ENCODE measurements at places on chromosomes 3 and 15.
A peak's percentile ranks its signal among the peaks of the same experiment; 100 is the strongest.

- DNase-seq: no peak
Observed at GRCh38 chr3:99858469-99858868, 40.8 kb downstream of the CMSS1 start.

DNA sequence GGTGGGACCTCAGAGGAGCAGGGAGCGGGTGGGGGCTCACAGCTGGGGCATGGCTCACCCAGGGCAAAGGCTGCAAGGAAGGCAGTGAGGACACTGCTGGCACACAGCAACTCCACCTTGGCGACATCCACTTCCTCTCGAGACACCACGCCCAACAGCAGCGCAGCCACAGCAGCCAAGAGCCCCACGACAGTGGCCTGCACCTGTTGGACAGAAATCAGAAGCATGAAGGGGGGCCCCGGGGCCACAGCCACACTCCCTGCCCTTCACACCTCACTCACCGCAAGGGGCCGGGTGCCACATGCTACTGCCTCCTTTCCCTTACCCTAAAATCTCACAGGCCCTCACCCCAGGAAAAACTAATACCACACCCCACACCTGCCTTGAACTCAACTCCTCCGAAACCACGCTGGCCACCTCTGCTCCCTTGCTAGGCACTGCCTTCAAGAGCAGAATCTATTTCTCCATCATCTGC is 57.3 kb downstream of the ROPN1B start:
- DNase-seq: no peak

- DNase-seq: no peak
Observed at GRCh38 chr3:169264711-169265110, 398.8 kb downstream of the MECOM start.

DNA sequence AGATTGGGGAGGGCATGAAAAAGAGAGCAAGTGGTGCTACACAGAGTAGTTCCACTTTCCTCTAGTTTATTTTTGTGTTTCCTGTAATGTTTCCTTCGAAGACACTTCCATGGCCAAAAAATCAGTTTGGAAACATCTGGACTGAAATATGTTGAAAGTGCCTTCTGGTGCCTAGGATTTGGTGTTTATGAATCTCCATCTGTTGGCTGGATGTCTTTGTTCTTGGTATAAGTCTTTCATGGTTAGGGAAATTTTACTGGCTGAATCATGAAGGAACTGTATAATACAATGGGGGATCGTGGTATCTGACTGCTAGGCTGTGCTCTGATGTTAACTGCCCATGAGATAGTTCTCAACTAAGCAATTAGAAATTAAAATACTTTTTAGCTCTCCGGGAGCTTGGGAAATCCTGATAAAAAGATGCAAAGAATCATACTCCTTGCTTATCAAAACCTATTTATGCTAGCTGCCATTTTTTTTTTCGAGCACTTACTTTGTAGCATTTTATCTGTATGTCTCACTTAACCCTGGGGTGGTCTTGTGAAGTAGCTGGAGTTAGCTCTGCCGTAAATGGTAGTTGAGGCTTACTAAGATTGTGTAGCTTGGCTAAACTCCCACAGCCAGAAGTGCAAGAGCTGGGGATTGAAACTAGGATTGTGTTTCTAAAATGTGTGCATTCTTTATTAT is 21.9 kb downstream of the AKAP13 start:
- no peak for DNase-seq

GRCh38 chr15:79310612-79310984 is 314 bp upstream of the TMED3 start:
- DNase-seq: no peak

DNA sequence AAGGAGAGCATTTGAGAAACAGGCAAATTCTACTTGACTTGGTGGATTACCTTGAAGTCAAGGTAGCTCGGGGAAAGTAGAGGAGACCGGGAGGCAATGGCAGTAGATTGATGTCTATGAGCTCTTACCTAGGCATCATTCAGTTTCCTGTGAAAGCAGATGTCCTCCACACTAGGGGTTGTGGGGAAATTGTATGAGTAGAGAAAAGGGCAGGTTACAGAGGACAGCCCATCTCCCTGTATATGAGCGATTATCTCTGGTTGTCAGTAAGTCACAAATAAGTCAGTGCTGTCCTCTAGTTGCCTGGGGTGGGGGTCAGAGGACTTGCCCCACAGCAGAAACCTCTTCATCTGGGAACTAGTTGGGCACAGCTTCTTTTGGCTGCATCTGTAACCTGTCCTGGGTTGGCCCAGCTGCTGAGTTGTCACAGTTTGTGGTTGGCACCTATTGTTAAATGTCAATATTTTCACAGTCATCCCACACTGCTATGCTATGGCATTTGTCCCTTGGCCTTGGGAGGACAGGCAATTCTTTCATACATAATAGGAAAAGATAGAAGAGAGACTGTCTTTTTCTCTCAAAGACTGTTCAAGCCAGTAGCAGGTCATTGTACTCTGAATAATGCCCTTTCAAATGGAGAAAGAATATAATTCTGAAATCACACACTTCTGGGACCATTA is 53.6 kb upstream of the LRRFIP2 start:
- DNase-seq: no peak

DNA sequence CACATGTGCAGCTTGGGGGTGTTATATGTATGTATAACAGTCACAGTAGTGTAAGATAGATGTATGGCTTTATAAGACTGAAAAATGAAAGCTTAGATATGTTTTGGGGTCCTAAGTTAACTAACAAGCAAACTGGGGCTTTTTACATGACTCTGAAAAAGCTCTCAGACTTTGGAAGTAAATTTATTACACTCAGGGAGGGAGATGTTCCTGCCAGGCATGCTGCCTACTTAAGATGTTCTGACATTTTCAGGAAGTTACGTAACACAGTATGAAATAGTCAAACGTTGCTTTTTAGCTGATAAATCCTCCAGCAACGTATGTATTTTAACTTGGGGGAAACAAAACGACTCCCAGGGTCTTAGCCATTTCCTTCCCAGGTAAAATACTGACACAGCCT is 1.7 kb upstream of the IFT57 start:
- DNase-seq: no peak

- no peak for DNase-seq
Observed at GRCh38 chr3:177976866-177977265, 559.4 kb upstream of the KCNMB2 start.

GRCh38 chr3:12935023-12935860 is 93.9 kb upstream of the RPL32 start:
- no peak for DNase-seq

- no peak for DNase-seq
Observed at GRCh38 chr3:74271541-74271940, 342.9 kb downstream of the CNTN3 start.

DNA sequence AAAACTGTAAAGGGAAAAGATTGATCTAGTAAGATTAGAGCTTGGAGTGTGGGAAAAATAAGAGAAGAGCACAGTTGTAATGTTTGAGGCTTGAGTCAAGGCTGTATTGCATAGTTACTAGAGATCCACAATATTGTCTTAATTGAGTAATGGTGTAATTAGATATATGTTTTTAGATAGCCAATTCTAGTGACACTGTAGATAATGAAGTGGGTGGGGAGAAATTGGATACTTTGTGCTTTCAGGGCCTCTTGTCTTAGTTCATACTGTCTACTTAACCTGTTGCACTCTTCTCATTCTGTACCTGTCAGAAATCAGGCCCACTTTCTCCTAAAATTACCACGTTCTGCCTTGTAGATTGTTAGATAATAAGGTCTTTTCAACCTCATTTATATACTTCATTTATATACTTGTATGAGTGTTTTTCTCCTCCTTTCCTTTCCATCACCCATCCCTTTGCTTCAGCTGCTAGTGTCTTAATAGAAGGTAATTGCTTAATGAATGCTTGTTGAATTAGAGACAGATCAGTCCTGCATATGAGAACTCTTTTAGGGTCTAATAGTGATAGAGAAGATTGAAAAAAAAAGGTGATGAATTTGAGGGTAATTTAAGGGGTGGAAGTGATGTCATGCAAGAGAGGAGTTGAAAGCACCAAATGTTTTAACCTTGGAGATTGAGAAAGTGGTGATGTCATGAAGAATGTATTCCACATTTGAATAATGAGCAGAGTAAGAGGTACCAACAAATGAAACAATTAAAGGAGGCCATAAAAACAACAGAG is 32.0 kb downstream of the PIK3CA start:
- DNase-seq: no peak

DNA sequence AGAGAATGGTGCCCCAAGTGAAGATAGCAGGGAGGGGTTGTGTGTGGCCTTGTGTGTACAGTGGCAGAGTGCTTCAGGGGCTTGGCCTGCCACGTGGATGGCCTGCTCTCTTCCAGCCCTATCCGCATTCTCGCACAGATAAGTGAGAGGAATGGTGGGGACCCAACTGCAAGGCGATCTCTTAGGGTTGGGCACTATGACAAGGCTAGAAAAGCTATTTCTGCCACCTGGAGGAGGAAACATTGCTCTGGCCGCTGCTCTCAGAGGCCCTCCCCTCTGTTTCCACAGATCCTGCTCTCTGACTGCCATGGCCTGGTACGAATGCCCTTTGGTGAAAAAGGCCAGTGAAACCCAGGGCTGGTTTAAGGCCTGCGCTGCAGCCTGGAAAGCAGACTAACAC is 20.6 kb downstream of the EEFSEC start:
- no peak for DNase-seq

GRCh38 chr3:194785315-194785714 is 99.6 kb downstream of the FAM43A start:
- DNase-seq: no peak

GRCh38 chr3:51024765-51025632 is 350.3 kb downstream of the DOCK3 start:
- no peak for DNase-seq

DNA sequence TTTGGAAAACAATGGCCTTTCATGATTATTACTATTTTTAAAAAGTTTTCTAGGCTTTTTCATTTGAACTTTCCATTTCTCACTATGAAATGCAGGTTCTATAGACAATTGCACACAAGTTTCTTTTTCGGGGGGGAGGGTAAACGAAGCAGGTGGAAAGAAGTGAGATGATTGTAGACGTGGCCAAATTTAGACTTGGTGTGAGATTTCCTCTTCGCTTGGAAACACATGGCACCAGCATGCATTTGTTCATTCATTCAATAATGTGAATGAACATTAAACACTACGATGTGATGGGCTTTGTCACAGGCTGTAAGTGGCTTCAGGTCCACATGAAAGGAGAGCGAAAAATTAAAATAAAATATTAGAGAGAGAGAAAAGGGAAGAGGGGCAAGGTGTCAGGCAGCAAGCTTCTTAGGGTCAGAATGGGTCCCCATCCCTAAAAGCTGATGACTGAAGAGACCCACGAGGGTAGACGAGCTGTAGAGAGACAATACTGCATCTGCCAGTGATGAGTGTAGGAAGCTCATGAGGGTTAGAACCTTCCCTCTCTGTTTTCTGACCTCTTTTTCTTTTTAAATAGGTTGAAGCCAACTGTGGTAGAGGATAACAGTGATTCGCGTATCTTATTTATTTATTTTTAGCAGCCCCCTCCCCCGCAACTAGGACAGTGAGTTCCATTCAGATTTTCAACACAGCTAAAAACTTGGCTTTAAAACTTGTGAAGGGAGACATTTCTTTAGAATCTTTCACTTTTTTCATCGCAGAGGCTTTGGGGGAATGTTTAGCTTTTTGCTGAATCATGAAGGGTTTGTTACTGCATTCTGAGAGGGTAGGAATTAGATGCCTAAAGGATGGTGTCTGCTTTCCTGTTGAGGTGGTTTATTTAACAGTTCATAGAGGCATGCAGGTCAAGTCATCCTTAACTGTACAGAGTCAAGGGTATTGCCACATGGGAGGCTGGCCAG is 36.2 kb downstream of the GAP43 start:
- no peak for DNase-seq

- DNase-seq: no peak
Observed at GRCh38 chr3:189186101-189186500, 14.3 kb downstream of the TPRG1 start.

GRCh38 chr3:127744253-127744815 is 71.6 kb downstream of the ABTB1 start:
- no peak for DNase-seq

- DNase-seq: no peak
Observed at GRCh38 chr15:89198196-89198595, 23.2 kb downstream of the RLBP1 start.

DNA sequence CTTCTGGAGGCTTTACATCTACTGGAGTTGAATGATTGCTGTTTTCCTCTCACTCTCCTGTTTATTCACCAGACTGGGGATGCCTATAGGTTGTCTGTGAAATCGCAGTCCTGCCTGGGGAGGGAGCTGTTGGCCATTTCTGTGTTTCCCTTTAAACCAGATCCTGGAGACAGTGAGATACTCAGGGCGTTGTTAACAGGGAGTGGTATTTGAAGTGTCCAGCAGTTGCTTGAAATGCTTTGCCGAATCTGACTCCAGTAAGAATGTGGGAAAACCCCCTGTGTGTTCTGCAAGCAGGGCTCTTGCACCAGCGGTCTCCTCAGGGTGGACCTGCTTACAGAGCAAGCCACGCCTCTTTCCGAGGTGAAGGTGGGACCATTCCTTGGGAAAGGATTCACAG is 4.3 kb upstream of the LRRK1 start:
- no peak for DNase-seq

GRCh38 chr15:74988007-74988800 is 7.2 kb upstream of the SCAMP5 start:
- DNase-seq: no peak

GRCh38 chr3:126752303-126753190 is 48.5 kb downstream of the CHCHD6 start:
- DNase-seq: peak; percentile 61

- DNase-seq: no peak
Observed at GRCh38 chr15:52106641-52107040, 5.9 kb downstream of the BCL2L10 start.

- no peak for DNase-seq
Observed at GRCh38 chr3:140572334-140572733, 105.5 kb upstream of the TRIM42 start.

GRCh38 chr3:141530415-141530768 is 43.6 kb downstream of the RASA2 start:
- no peak for DNase-seq

DNA sequence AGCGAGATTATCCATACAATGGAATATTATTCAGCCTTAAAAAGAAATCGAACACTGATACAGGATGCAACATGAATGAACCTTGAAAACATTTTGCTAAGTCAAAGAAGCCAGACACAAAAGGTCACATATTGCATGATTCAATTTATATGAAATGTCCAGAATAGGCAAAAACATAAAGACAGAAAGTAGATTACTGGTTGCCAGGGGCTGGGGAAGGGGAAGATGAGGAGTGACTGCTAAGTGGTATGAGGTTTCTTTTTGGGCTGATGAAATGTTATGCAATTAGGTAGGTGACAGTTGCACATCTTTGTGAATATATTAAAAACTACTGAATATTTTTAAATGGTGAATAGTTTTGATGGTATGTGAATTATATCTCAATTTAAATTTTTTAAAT is 38.3 kb downstream of the LRRFIP2 start:
- no peak for DNase-seq

- DNase-seq: no peak
Observed at GRCh38 chr3:149145356-149145755, 15.9 kb downstream of the HPS3 start.
